SHP77 treated with DMSO at 0.1 percent for 48 hours (cell line): ENCODE measurements at places on chromosomes 6 and 20.

- no peak for DNase-seq
These were observed 156.5 kb downstream of the TTLL2 start for GRCh38 chr6:167481307-167481926.

- DNase-seq, result no peak
These were observed 176.4 kb downstream of the TFAP2B start for GRCh38 chr6:50995036-50995435.

GRCh38 chr6:130187335-130188206 lies 35.2 kb downstream of the SAMD3 start:
- DNase-seq, result no peak

GRCh38 chr20:59988141-59988540 lies 29.9 kb downstream of the CDH26 start:
- DNase-seq, result no peak

GRCh38 chr6:132058975-132059374 lies 107.8 kb upstream of the CCN2 start:
- DNase-seq, result no peak

DNA sequence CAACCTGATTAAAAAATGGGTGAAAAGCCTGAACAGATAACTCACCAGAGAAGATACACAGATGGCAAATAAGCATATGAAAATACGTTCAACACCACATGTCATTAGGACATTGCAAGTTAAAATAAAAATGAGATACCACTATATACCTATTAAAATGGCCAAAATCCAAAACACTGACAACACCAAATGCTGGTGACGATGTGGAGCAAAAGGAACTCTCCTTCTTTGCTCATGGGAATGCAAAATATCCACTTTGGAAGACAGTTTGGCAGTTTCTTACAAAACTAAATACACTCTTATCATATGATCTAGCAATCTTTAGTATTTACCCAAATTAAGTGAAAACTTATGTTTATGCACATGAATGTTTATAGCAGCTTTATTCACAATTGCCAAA lies 100.5 kb upstream of the ARID1B start:
- DNase-seq, result no peak
